ENCODE measurements at places on chromosomes 3 and 15.

- no peak for DNase-seq
These were observed 521.1 kb downstream of the NR2F2 start for GRCh38 chr15:96851613-96852012.

GRCh38 chr3:101253396-101253795, 67.0 kb downstream of the IMPG2 start:
- no peak for DNase-seq

- peak; percentile 70 for DNase-seq
These were observed 835 bp downstream of the SEMA5B start for GRCh38 chr3:123026565-123027291.

GRCh38 chr15:80501476-80501875, 97.3 kb downstream of the ARNT2 start:
- no peak for DNase-seq

Data from islet precursor cell (in vitro differentiated cells).